Effector CD4-positive, alpha-beta T cell (primary cell): ENCODE measurements at places on chromosomes 2 and 18.

GRCh38 chr2:36780231-36780839 is 83.8 kb downstream of the VIT start:
- no peak for DNase-seq

DNA sequence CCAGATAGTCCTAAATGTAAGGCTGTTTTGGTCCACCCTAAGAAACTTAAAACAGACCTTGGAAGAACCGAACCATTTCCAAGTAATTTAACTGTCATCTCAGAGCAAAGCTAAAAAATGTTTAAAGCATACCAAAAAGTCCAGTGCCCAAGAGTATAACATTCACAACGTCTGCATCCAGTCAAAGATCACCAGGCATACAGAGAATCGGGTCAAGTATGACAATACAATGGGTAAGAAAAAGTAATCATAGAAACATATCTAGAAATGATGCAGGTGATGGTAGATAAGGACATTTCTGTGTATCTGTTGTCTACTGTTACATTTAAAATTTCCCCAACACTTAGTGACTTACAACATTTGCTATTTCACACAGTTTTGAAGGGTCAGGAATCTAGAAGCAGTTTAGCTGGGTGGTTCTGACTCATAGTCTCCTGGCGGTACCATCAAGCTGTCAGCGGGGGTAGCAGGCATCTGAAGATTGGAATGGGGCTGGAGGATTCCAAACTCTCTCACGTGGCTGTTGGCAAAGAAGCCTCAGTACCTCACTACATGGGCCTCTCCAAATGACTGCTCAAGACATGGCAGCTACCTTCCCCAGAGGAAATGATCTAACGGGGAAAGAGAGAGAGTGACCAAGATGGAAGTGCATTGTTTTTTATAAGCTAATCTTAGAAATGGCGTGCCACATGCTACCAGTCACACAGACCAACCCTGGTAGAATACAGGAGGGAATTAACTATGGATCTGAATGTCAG is 36.6 kb upstream of the DYNC2LI1 start:
- no peak for DNase-seq

DNA sequence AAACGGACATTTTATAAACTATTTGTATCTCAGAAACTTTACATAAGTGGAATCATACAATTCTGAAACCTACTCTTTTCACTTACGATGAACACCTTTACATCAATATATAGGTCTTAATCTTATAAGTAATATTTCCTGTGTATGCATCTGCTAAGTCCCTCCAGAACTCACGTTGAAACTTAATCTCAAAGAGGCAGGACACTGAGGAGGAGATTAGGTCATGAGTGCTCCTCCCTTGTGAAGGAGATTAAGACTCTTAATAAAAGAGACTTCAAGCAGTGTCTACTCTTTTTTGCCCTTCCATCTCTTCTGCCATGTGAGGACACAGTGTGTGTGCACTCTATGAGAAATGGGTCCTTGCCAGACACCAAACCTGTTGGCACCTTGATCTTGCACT is 94.7 kb upstream of the CDKL4 start:
- DNase-seq, result no peak

DNA sequence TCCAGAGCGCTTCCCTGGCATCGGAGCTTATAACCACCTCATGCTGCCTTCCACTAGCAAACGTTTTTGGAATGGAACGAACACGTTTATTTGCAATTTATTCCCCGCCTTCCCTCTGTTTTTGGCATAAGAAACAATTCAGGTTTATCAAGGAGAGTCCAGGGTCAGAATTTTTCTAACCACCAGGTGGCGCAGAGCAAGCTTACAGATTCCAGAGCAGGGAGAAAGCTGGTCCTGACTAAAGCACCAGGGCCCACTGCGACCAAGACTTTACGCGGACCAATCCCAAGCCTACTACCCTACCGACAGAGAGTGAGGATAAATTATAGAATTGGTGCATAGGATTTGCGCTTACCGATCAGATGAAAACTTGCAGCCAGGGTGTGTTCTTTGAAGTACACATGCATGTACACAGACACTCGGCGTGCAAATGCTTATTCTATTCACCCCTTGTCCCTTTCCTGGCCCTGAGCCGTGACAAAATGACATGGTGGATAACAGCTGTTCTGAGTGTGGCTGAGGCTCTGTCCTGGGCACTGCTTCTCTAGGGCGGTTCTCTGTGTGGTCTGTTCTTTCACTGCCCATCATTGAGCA is 34.7 kb downstream of the NAPG start:
- DNase-seq, result peak; percentile 42

DNA sequence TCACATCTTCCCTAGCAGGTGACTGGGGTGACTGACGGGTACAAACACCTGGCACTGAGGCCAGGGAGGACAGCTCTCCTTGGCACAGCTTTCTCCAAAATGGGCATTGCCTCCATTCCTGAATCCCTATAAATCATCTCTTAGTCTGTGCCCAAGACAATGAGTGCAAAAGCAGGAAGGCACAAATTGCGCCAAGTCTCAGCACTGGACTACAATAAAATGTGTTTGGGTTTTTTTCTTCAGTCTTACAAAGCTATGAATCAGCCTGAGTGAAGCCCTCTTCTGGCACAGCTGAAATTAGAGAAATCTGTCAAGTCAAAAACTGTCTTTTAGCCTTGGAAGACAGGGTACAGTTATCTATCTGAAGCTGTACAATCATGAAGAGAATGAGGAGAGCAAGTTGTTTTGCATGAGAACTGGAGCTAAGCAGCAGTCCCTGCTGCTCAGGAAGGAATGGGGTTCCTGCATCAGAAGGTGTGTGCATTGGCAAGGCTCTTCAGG is 90.8 kb downstream of the EPB41L3 start:
- DNase-seq, result no peak

GRCh38 chr2:240948905-240949790 is 43.0 kb downstream of the CROCC2 start:
- peak; percentile 1 for DNase-seq

- DNase-seq, result no peak
Measured at GRCh38 chr2:205280596-205281236, 401.6 kb upstream of the NRP2 start.

GRCh38 chr2:117967977-117968718 is 45.7 kb downstream of the CCDC93 start:
- no peak for DNase-seq

DNA sequence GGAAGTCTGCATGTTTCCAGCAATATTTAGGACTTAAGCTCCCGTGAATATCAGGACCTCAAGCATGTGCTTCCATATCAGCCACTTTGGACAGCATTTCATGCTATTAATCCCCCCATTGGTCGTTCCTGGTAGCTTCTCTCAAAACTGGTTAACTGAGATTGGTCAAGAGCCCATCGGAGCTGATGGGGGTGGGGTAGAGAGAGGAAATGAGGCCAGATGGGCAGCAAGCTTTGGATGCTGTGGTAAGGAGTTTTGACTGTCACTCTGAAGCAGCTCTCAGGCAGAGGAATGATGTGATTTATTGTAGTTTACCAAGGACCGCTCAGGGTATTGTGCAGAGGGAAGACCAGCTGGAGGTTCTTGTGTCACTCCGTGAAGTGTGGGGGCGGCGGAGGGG is 81.8 kb downstream of the FAM168B start:
- no peak for DNase-seq

DNA sequence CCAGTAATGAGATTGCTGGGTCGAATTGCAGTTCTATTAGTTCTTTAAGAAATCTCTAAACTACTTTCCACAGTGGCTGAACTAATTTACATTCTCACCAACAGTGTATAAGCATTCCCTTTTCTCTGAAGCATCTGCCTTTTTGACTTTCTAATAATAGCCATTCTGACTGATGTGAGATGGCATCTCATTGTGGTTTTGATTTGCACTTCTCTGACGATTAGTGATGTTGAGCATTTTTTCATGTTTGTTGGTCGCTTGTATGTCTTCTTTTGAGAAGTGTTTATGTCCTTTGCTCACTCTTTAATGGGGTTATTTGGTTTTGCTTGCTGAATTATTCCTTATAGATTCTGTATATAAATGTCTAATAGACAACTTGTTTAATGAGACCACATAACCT is 69.6 kb upstream of the UGP2 start:
- DNase-seq, result no peak
